Stimulated activated CD8-positive, alpha-beta memory T cell treated with anti-CD3 and anti-CD28 coated beads, Interleukin-15, amount 100 ng/mL, for 48 hours (primary cell): ENCODE measurements at places on chromosomes 1 and 21.
A peak's percentile ranks its signal among the peaks of the same experiment; 100 is the strongest.

DNA sequence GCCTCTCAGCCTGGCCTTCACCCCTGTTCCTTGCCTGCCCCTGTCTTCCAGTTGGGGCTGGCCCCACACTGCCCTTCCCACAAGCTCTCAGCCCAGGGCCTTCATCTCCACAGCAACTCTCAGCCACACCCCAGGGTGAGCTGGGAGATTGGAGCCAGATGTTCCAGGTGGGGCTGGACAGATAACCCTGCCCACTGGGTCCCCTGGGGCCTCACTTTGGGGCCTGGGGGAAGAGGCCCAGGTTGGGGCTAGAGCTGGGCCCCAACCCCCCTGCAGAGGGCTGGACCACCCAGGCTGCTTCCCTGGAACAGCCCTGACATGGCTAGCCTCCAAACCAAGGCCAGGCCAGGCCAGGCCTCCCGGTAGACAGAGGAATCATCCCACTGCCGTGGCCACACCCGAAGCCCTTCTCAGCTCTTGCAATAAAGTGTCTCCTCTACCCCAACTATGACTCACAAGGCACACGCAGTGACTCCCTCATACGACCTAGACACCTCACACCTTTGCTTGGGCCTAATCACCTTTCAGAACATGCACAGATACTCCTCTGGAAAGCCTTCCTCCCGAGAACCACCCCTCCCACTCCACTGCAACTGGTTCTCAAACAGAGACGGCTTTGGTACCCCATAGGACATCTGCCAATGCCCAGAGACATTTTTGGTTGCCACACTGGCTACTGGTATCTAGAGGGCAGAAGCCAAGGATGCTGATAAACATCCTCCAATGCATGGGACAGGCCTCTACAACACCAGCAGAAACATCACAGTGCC, 22.2 kb downstream of the SLC2A1 start:
- no peak for DNase-seq

- no peak for DNase-seq
Observed at GRCh38 chr1:38044221-38045215, 2.1 kb downstream of the POU3F1 start.

DNA sequence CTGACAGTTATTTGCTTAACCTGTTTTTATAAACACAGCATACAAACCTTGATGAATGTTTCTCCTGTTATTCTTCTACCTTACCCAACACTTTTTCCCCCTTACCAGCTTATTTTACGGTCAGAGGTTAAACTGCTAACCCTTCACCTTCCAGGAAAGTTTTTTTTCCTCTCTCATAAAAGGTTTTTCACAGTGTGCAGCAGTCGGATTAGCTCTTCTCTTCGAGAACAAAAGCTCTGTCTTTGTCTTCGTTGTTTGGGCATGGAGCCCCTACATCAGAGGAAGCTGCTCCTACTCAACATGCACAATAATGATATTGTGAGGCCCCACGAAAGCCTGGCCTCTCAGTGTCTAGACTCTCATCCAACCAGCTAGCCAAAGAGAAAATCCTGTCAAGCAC, 42.0 kb downstream of the DENND1B start:
- DNase-seq = no peak

DNA sequence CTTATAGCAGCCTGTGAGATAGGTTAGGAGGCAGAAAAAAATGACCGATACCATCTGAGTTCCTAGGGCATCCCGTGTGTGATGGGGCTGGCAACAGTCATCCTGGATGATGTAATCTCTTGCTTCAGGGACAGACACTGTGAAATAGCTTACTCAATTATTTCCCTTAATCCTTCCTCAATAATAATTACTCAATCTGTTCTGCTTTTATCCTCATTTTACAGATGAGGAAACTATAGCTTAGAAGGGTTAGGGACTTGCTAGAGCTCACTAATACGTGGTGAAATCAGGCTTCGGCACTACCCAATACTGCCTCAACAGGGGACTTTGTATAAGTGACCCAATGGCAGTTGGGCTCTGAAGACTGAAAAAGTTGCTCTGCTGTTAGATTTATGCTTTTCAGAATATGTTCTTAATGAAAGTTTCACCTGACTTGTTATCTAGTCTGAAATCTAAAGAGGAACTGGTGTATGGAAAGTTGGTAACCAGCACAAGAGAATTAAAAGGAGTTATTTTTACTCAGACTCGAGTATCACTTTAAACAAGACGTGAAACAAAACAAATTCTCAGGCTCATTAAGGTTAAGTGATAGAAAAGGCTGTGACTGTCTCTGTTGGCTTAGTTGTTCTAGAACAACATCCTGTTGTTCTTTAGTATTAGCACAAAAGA, 14.4 kb downstream of the CD55 start:
- no peak for DNase-seq

- DNase-seq = peak; percentile 23
Observed at GRCh38 chr1:27726173-27727044, 648 bp downstream of the FAM76A start.

DNA sequence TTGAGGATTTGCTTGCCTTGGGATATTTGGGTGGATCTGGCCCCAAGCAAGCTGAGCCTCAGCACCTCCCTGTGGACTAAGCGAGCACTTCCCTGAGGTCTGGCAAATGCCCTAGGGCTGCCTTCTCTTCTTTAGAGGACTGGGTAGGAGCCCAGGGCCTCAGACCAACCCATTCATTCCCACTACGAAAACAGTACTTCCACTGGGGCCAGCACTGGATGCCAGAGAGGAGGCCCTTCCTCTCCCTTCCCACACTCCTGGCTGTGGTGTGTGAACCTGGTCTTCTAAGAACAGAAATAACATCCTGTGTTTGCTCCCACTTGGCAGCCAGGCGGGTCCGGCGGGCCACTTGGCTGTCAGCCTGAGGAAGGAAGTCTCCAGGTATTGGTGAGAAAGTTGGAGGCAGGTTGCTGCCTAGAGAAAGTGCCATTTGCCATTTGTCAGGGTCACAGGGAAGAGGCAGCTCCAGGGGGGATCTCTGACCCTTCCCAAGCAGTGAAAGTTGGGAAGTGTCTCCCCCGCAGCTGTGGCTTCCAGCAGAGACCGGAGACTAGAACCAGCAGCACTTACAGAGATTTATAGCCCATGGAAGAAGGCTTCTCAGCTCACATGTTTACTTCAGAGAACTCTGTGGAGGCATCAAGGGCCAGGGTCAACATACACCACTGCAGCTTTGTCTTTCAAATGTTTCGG, 323.5 kb downstream of the SIPA1L2 start:
- no peak for DNase-seq

DNA sequence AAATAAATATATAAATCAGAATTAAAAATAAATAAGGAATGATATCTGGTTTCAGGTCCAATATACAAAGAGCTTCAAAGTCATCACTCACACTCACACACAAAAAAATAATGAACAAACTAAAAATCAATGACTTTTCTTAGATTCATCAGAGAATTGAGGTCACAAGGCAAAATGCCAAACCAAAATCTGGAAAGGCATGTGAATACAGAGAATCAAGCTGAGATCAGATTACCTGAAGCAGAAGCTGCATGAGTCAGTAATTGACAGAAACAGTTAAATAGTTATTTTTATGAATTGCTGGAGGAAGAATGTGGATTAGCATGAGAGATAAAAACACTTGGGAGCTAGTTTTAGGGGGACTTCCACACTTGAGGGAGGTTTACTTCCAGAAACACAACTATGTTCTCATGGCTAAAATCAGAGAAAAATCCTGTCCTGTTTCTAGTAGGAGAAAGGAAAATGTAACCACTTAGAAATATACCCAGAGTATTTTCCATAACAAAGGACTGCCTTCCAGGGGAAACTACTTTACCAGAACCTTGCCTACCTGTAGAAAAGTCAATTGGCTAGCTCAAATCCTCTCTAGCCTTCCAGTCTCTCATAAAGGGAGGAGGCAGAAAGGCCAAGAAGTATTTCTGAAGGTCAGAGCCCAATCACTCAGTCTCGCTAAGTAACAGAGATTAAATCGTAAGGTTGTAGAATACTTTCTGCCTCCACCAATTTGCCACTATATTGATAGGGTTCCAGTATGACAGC, 536.6 kb upstream of the NR5A2 start:
- DNase-seq = no peak

GRCh38 chr1:49728377-49728776, 295.4 kb downstream of the AGBL4 start:
- no peak for DNase-seq

GRCh38 chr1:107748531-107748930, 216.4 kb downstream of the VAV3 start:
- DNase-seq = no peak

DNA sequence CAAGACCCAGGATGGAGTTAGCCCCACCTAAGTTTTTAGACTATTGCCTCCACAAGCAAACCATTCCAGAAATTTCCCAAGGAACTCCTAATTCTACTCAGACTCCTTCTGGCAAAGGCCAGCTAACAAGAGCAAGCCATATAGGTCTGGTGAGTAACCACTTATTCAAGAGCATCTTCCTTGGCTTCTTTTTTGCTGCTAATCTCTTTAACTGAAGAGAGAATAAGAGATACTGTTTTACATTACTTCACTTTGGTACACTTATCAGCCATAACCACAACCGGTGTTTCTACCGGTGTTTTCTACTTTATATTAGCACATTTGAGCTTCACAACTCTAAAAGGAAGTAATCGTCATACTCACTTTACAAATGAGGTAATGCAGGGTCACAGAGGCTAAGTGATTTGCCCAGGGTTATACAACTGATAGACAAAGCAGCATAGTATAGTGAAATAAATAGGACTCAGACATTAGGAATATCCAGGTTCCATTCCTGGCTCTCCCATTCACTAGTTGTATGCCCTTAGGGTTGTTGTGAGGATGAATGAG, 1.7 kb upstream of the EPS15 start:
- no peak for DNase-seq

- DNase-seq = no peak
Observed at GRCh38 chr1:71721532-71721931, 560.8 kb downstream of the NEGR1 start.

- no peak for DNase-seq
Observed at GRCh38 chr1:33433509-33434362, 2.8 kb upstream of the PHC2 start.

- DNase-seq = no peak
Observed at GRCh38 chr1:155893389-155894142, 17.6 kb downstream of the RIT1 start.

DNA sequence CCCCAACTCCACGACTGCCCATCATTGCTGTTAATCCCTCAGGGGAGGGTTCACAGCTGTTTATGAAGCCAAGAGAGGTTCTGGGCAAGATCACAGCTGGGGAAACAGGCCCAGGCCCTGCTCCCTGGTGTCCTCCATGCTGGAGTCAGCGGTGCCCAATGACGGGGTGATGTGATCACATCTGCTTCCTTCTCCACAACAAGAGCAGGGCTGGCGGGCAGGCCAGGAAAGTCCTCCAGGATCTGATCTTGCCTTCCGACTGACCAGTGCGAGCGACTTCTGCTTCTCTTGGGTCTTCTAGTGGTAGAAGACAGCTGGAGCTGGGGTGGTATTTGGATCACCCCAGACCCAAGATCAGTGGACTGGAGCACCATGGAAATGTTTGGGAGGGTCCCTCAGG, 951 bp upstream of the LINGO4 start:
- DNase-seq = no peak

GRCh38 chr1:71461416-71461815, 380.6 kb upstream of the ZRANB2 start:
- no peak for DNase-seq

DNA sequence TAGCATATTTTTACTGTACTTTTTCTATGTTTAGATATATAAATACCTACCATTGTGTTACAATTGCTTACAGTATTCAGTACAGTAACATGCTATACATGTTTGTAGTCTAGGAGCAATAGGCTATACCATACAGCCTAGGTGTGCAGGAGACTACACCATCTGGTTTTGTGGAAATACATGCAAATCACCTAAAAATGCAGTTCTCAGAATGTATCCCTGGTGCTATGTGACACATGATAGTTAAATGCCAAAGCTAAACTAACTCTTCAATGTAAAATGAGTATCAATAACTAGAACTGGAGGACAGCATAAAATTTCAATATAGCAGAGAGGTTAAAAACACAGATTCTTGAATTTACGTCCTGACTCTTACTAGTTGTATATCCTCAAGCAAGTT, 14.8 kb downstream of the NUCKS1 start:
- DNase-seq = no peak

DNA sequence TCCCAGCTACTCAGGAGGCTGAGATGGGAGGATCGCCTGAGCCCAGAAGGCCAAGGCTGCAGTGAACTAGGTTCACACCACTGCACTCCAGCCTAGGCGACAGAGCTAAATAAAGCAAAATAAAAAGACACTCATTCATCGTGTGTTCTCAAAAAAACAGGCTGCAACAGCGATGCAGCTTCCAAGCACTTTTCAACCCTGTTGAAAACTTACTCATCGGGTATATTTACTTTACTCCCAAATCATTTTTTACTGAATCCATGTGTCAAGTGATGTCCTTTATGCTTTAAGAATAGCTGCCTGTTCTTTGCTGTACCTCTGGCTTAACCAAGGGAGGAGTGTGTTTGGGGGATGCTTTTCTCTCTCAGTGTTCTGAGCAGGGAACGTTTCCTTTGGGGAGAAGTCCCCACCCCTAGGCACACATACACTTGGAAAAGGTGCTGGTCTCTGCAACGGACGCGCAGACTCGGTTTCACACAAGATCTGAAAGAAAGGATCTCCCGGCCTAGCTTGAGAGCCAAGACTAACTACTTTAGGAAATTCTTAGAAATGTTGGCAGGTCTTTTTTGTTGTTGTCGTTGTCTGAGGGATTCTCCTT, 1.4 kb downstream of the MAP1LC3C start:
- no peak for DNase-seq

- DNase-seq = no peak
Observed at GRCh38 chr1:229563241-229563640, 4.7 kb upstream of the ABCB10 start.

DNA sequence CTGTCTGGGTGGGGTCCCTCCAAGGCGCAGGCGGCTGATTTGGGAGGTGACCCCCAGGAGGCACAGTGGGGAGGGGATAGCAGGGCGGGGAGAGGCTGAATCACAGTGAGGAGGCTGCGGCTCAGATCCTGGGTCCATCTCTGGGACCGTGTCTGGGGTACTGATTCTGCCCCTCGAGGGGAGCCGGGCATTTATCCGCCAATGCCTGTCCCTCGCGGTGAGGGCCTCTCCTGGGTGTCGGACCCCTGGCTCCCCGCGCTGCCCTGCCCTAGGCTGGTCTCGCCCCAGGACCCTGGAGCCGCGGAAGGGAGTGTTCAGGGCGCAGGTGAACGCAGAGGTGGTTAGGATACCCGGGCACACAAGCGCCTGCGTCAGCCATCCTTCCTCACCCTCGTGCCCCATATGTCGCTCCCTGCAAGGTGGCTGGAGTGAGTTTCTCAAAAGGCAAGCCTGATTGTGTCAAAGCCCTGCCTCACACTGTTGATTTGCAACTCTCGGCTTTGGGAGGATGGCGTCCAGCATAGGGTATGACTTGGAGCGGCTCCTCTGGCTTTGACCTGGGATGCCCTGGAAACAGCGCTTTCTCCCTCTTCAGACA, 530.9 kb downstream of the PTPRU start:
- DNase-seq = no peak
